ENCODE measurements at places on chromosomes 7 and 10.

- no peak for DNase-seq
These were observed at the start of gene AEBP1 for GRCh38 chr7:44103923-44104859. Gene AEBP1 (plus strand): TSS chr7:44104345. CDS start chr7:44104666, 321 bp downstream.

DNA sequence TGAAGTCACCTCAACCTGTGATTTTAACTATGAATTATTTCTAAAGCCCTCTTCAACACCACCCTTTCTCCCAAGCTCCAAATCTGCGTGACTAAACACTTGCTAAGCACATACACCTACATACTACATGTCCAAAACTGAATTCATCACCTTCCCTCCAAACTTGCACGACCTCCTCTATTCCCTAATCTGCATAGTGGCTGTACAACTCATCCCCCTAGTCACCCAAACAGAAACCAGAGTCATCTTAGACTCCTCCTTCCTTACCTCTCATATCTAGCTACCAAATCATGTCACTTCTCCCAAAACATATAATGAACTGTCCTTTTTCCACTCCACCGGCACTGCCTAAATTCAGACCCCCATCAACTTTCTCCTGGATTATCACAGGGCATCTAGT, 16.2 kb downstream of the ARHGAP21 start:
- DNase-seq = no peak

DNA sequence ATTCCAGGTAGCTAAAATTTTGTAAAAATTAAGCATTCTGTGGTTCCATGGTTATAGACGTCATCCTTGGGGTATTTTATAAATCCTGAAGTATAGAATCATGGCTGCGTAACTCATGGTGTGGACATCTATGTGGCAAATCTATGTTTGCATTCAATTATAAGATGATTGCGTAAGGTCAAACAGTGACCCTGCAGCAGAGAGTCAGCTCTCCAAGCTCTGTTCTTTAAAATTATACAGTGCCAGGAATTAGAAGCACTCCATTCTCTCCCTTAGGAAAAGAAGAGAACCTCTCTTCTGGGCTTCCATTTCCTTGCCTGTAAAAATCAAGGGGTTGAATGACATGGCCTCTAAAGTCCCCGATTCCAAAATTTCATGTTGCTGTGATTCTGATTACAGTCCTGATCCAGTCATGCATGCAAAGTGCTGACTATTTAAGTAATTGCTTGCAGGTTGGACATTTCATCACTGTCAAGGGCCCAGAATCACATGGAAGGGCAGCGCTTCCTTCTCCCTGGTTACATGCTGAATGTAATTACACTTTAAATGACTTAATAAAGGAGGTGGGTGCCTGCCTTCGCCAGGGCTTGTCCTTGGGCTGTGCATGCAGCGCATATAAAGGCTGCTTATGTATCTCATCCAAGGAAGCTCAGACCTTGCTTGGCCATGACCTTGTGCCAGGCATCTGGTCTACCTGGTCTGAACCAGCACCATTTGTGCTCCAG, 550.7 kb downstream of the TYW1 start:
- no peak for DNase-seq

DNA sequence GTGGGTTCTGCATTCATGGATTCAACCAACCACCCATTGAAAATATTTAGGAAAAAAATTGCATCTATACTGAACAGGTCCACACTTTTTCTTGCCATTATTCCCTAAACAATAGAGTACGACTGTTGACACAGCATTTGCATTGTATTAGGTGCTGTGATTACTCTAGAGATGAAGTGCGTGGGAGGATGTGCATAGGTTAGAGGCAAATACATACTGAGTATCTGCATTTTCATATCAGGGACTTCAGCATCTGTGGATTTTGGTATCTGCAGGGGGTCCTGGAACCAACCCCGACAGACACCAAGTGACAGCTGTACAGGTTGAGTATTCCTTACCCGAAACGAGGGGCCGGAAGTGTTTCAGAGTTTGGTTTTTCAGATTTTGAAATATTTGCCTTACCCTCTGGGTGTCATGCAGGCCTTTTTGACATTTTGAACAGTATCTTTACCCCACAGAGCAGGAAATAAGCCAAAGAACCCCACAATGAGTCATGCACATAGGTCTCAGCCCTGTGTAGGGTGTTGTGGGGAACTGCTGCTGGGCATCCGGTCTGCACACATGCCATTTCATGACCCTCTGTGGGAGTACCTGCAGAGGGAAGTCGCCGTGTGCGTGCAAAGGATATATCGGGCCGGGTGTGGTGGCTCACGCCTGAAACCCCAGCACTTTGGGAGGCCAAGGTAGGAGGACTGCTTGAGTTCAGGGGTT, 14.5 kb downstream of the NUDT5 start:
- DNase-seq = peak; percentile 37

GRCh38 chr10:283916-284356, 148.7 kb downstream of the ZMYND11 start:
- DNase-seq = no peak

DNA sequence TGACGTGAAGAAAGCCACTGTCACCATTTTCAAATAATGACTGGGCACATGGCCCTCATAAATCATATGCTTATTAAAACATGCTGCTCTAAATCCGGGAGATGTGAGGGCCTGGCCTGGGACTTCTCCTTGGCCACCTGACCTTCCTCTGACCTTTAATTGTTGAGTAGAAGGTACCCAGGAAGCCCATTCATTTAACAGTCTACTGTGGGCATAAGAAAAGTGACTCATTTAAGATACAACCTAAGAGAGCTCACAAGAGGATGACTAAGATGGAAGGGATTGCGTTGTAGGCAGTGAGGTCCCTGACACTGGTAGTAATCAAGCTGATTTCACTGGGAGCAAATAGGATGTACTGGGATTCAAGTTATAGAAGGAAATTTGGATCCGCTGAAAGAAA, 203.4 kb upstream of the GPR26 start:
- no peak for DNase-seq

DNA sequence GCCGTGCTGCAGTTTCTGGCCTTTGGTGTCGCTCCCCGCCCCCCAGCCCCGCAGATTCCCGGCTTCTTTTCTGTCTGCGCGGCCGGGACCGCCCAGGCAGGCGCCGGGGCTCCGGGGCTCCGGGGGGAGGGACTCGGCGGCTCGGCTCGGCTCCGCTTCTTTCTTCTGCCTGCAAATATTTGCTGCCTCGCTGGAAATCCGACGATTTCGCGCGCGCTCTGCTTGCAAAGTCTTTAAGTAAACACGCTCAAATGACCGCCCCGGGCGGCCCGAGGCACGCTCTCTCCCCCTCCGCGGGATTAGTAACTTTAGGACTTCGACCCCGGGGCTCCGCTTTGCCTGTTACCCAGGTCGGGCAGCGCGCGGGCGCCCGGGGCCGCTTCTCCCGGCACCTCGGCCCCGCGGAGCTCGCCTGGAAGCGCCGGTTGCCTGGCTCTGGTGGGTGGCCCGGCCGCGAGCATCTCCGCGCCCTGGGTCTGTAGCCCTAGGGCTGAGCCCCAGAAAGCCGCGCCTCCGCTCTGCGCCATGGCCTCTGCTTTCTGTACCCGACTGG, 3.9 kb upstream of the GATA3 start:
- no peak for DNase-seq

DNA sequence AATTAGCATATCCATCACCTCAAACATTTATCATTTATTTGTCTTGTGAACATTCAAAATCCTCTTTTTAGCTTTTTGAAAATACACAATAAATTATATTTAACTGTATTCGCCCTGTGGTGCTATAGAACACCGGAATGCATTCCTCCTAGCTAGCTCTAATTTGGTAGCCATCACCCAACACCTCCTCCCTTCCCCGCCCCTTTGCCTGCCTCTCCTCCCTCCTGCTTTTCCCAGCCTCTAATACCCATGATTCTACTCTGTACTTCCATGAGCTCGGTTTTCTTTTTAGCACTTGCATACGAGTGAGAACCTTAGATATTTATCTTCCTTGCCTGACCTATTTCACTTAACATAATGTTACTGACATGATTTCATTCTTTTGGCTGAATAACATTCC, 80.1 kb downstream of the ANKRD26 start:
- DNase-seq = no peak

- DNase-seq = no peak
These were observed 2.8 kb downstream of the SERPINE1 start for GRCh38 chr7:101129603-101130117.

GRCh38 chr7:133419041-133419440, 166.2 kb downstream of the EXOC4 start:
- DNase-seq = no peak

All from stimulated activated CD4-positive, alpha-beta T cell treated with anti-CD3 and anti-CD28 coated beads, Interleukin-15, amount 100 ng/mL, for 1 hour (primary cell).